ENCODE measurements at places on chromosomes 16 and 17.
A peak's percentile ranks its signal among the peaks of the same experiment; 100 is the strongest.

GRCh38 chr16:56551796-56552738, 12.8 kb upstream of the MT4 start:
- DNase-seq, result no peak

DNA sequence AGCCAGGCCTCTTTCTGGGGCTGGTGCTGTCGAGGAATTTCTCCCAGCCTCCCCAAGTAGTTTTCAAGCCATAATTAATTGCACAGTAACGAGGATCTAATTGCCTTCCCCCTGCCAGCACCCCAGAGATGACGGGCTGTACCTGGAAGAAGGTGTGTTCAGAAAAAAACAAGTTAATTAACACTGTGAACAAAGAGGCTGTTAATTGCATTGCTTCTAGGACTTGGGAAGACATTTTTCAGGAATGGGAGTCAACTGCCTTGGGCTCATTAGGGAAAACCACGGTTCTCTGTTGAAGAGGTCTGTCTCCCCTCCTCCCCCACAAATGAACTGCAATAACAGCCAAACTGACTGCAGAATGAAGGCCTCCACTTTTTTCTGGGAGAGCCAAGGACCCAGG, 176.7 kb downstream of the CCT6B start:
- no peak for DNase-seq

DNA sequence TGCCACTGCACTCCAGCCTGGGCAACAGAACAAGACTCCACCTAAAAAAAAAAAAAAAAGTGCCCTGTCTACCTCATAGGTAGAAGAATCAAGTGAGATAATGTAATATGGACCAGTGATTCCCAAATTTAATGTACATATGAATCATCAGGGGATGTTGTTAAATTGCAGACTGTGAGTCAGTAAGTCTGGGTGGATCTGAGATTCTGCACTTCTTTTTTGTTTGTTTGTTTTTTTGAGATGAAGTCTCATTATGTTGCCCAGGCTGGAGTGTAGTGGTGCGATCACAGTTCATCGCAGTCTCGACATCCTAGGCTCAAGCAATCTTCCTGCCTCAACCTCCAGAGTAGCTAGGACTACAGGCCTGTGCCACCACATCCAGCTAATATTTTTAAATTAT, 31.6 kb downstream of the HOXB1 start:
- DNase-seq, result peak; percentile 79

DNA sequence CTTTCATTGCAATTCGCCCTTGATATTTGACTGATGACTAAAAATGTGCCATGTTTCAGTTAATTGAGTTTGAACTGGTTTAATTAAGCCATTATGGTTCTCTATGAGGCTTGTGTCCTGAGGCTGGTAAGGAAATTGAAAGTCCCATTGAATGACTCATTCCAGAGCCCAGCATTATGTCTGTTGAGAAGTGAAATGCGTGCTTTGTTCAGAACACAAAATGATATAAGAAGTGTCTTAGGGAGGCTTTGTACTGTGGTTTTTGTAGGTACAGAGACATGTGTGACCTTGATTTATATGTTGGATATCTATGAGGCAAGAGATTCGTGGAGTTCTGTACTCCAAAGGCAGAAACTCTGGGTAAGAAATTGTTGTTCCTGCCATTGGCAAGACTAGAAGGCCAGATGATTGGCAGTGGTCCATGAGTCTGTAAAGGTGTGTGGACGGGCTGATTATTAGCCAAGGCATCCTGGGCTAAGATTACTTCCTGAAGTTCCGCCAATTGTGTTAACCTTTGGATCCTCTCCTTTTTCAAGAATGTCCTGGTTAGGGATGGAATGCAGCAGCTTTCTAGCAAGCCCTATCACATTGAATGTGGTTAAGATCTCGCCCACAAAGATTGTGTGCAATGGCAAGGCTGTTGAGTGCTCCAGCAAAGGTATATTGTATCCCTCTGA, 103.7 kb downstream of the NPIPB5 start:
- DNase-seq, result no peak

DNA sequence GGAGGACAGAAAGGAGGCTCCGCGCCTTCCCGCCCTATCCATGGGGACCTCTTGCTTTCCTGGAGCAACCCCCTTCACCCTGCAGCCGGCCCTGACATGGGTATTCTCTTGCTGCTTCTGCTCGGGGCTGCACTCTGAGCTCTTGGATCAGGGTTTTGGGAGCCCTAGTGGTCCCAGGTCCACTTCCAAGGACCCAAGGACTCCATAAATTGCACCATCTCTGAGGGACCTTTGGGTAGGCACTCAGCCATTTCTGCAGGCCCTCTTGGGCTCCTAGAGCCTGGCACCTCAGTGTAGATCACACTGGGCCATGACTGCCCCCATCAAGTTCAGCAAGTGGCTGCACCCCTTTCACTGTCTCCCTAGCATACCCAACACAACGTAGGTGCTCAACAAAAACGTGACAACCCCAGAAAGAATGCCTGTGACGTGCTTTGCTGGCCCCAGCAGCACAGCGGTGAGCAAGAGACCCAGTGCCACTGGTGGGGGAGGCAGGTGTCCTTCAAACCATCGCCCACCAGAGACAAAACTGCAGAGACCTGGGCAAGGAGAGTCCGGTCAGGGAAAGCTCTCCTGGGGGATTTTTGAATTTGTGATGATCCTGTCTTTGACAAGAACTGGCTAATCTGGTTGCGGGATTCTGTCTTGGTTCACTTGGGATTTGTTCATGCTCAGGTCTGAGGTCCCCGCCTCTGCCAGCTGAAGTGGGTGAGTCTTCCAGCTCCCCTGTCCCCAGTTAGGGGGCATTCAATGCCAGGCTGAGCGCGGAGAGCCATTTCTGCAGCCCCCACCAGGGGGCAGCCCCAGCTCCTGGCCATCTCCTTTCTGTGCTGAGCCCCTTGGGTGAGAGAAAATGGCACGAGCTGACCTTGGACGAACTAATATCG, 2.5 kb upstream of the RAB11FIP4 start:
- peak; percentile 30 for DNase-seq

DNA sequence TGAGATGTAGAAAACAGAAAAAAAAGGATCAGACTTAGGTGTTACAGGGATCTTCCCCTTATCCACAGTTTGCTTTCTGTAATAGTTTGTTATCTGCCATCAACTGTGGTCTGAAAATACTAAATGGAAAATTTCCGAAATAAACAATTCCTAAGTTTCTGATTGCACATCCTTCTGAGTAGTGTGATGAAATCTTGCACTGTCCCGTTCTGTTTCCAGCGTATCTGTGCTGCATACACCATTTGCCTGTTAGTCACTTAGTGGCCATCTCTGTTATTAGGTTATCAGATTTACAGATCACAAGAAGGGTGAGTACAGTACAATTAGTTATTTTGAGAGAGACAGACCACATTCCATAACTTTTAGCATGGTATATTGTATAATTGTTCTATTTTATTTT, 185.6 kb upstream of the CPHXL start:
- peak; percentile 83 for DNase-seq

- no peak for DNase-seq
Measured at GRCh38 chr16:49559242-49559641, 185.6 kb downstream of the C16orf78 start.

DNA sequence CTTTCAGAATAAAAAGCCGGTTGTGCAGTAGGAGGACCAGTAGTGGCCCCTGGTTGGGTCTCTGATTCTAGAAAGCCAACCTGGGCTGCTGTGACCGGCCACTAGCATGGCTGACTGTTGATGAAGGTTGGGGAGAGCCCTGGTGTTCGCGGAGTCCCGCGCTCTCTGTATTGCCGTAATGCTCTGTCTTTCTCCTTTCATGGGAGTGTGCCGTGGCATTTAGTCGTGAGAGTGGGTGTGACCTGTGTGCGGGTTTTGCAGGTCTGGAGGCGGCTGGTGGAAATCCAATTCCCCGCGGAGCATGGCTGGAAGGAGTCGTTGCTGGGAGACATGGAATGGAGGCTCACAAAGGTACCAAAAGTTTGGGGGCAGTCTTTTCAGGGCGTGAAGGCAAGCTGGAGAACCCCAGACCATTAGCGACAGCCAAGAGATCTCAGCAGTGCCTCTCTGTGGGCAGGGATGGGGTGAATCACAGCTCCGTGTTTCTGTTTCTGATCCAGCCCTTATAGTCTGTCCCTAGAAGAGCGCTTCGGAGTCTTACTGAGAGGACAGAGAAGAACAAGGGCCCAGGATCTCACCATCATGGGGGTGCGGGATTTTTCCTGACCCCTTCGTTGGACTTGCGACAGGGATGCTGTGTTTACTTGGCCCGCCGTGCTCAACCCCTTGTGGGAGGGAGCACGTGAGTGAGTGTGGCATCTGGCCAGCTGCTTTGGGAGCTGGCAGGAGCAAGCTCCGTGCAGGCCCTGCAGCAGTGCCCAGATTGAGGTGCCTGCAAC, 56.5 kb downstream of the RNF213 start:
- no peak for DNase-seq

- DNase-seq, result no peak
Measured at GRCh38 chr16:11575223-11575589, 11.5 kb downstream of the LITAF start.

DNA sequence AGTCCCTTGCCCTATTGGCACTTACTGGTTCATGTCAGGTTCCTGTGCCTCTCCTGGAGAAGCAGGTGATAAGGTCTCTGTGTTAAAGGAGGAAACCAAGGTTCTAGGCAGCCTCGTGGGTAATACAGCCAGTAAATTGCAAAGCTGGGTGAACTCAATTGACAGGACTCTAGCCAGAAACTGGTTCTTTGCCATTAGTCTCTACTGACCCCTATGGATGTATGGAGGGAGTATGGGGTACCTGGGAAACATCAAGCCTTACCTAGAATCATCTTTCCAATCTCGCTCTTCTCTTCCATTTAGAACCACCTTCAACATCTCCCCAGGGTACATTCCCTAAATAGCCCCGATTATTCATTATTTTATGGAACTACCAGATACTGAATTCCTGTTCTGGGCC, 169.3 kb downstream of the CDH13 start:
- no peak for DNase-seq

DNA sequence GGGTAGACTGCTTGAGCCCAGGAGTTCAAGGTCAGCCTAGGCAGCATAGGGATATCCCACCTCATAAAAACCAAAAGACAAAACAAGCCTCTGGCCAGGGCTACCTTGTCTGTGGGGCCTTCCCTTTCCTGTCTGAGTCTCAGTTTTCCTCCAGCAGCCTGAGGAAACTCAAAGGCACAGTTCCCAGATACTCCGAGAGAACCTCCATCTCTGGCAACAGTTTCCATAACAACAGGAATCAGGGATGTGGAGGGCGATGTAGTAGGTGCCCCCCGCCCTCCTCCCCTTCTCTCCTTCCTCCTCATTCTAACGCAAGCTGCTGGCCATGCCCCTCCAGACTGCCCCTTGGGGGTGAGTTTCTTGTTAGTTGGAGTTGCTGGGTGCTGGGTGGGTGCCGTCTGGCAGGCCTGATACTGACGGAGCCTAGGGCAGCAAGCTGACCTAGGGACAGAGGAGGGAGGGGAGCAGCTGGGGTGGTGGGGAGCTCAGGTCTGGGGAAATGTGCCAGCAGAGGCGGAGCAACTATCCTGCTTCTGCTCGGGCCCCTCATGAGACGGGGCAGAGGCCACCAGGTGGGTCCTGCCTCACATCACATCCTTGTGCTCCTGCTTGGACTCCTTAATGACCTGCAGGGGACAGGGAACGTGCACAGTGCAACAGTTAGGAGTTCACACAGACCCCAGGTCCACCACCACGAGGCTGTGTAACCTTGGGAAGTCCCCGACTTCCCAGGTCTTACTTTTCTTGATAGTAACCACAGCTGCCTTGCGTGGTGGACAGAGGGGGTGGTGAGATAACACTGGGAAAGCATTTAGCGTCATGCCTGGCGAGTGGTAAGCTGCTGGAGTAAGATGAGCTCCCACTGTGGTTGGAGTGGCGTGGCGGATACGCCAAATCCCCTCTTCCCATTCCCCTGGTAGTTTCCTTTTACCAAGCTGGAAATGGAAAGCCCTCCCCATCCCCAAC, 7.8 kb upstream of the EFTUD2 start:
- peak; percentile 51 for DNase-seq

DNA sequence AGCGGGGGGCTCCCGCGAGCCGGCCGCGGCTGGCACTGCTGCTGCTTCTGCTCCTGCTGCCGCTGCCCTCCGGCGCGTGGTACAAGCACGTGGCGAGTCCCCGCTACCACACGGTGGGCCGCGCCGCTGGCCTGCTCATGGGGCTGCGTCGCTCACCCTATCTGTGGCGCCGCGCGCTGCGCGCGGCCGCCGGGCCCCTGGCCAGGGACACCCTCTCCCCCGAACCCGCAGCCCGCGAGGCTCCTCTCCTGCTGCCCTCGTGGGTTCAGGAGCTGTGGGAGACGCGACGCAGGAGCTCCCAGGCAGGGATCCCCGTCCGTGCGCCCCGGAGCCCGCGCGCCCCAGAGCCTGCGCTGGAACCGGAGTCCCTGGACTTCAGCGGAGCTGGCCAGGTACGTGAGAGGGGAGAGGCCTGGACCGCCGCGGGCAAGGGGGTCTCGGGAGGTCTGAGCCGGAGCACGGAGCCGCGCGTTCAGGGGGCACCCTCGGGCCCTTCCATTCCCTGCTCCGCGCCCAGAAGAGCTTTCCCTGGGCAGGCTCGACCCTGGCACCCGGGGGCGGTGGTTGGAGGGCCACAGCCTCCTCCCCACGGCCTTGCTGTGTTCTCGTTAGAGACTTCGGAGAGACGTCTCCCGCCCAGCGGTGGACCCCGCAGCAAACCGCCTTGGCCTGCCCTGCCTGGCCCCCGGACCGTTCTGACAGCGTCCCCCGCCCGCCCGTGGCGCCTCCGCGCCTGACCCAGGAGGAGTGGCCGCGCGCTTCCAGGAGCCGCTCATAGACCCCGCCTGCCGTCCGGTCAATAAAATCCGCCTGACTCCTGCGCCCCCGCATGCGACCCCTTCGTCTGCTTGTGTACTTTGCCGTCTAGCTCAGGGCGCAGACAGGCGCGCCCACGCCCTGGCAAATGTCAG, 591 bp downstream of the NPW start:
- peak; percentile 20 for DNase-seq

GRCh38 chr16:83538707-83539106, 269.1 kb upstream of the HSBP1 start:
- DNase-seq, result no peak

DNA sequence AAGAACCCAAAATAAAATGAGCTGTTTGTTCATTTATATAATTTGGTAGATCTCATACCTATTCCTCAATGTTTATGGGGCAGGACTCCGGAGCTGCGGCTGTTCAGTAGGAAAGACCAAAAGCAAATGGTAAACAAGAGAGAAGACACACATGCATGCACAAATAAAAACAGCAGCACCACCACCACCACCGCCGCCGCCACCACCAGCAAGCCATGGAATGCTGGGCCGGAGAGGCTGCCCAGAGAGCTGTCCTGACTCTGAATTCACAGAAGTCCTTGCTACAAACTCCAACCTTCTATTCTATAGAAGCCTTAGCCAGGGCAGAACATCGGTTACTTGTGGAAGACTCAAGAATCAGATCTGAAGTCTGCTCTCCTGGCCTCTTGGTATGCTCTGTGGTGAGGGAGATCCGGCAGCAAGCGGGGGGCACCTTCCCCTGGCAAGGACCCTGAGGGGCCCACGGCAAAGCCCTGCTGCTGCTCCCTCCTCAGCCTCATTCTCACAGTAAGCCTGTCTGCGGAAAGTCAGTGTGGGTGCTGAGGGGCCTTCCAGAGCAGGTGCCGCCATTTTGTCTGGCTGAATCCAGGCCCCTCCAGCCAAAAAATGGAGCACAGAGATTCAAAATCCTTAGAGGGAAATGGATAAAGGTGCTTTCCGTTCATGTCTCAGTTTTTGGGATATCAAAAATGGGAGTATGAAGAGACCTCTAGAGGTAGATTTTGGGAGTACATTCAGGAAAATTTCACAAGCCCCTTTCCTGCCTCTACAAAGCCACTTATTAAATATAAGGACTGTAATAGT, 6.4 kb upstream of the FOXJ1 start:
- peak; percentile 38 for DNase-seq

GRCh38 chr17:31147507-31148202, 52.9 kb downstream of the NF1 start:
- DNase-seq, result peak; percentile 44

- no peak for DNase-seq
Measured at GRCh38 chr17:36813957-36814563, 123.2 kb upstream of the LHX1 start.

- DNase-seq, result peak; percentile 68
Measured at GRCh38 chr17:77875051-77875780, 83.3 kb upstream of the TNRC6C start.

All from mesenchymal stem cell (in vitro differentiated cells and primary cell).